ENCODE measurements at places on chromosomes 1 and 21.

DNA sequence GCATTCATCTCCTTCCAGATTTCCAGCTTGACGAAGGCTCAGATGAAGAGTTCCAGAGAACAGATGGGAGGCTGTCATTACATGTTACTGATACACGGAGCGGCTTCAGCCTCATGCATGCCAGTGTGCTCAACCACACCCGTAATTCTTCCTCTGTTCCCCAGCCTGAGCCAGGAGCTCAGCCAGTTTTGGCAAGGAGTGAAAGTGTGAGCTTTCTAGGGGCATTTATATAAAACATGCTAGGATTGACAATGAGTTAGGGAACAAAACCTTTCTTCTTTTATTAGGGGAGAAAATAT, 290.4 kb upstream of the PLXNA2 start:
- no peak for DNase-seq

DNA sequence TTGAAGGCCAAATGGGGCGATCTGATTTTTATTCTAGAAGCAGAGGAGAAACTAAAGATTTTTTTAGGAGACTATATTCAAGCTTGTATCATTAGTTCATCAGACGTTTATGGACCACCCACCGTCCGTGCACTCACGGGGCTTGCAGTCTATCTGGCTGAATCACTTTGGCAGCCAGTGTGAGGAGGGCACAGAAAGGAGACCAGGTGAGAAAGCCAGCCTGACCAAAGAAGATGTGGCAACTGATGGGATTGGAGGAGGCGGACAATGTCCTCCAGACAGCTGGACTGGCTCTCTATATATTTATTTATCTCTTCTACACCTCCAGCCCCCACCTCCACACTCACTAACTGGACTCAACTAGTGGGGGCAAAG, 822 bp upstream of the ELOVL1 start:
- DNase-seq, result peak; percentile 6

GRCh38 chr1:33656467-33657005, 184.1 kb downstream of the ZSCAN20 start:
- DNase-seq, result no peak

- DNase-seq, result no peak
Measured at GRCh38 chr1:89911191-89911991, 83.5 kb upstream of the ZNF326 start.

DNA sequence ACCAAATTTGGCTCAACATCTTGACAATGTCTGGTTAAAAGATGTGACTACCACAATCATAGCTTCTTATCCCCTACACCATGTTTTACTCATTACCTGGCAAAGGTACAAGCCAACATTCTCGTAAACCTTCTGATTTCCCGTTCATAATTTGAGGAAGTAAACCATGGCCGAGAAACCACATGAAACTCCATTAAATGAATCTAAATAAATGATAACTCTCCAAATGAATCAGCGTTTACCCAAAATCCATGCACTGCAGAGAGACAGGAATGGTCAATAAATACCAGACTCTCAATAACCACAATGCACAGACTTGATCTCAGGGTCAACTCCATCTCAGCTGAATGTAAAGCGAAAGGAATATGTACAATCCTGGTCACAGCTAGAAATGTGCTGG, 125.2 kb downstream of the TYW3 start:
- no peak for DNase-seq

- DNase-seq, result no peak
Measured at GRCh38 chr1:19189270-19189669, 20.8 kb downstream of the UBR4 start.

DNA sequence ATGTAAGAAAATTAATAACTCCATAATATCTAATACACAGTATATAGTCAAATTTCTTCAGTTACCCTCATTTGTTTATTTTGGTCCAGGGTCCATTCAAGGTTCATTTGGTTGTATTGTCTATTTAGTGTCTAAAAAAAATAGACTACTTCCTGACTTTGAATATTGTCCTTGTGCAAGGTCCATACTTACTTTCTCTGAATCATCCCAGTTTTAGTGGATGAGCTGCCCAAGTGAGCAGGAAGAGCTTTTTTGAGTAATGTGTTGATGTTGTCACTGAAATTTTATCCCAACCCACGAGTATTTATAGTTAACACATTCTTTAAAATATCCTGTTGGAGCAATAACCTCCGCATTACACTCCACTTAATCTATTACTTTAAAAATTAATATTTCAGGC, 45.6 kb upstream of the FASLG start:
- no peak for DNase-seq

DNA sequence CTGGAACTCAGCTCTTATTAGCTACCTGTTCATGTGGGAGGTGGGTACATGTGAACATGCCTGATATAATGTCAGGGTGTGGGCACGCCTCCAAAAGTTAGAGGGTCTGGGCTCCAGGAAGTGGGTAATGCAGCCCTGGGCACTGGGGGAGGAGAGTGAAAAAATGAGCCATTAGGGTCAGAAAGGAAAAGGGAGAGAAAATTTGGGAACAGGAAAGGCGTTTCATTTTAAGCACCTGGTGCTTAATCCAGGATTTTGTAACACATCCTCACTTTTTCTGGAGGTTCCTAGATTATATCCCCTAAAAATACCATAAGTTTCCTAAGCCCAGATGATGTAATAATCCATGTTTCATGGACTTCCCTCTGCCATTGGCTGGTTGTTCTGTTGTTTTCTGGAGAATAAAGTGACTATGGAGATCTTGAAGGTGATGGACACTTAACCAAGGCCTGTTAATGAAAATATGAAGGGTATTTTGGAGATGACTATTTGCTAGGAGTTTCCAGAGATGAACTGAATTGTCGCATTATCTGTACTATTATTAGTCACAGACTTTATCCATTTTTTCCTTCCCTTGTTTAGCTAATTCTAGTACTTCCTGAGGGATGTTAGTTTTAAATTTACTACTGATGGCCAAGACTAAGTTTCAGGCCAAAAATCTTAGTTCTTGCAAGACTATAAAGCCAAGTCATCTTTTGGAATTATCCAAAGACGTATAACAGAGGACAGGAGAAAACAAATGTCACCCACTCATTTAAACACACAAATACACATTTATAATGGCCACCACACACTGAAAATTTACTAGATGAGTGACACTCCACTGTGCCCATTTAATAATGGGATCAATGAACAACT, 24.4 kb upstream of the TARBP1 start:
- no peak for DNase-seq

DNA sequence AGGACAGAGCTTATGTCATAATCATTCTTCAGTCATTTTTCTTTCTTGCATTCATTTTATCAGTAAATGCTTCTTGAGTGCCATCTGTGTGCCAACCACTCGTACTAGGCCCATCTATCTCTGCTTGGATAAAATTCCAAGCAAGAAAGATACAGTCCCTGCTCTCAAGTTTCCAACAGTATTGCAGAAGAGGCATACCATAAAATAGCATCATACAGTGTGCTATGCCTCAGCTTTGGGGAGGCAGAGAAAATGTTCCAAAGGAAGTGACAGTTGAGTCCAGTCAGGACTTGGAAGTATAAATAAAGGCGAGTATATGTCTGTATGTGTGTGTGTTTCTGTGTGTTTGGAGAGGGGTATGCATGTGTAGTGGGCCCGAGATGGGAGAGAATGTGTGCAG, 113.4 kb upstream of the HOOK1 start:
- no peak for DNase-seq

DNA sequence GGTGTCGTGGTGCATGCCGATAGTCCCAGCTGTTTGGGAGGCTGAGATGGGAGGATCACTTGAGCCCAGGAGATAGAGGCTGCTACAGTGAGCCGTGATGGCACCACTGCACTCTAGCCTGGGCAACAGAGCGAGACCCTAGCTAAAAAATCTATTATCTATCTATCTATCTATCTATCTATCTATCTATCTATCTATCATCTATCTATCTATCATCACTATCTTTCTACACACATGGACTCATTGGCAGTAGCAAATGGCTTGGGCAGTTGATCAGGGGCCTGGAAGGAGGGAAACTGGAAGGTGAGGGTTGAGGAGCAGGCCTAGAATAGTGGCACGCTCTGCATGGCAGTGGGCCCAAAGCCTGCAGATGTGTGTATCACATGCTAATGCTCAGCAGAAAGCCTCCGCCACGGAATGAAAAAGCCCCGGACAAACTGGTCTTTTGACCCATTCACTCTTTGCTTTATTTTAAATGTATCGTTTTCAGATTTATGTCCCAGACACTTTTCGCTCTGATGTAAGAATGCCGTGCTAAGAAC, 7.3 kb upstream of the HUNK start:
- no peak for DNase-seq

GRCh38 chr1:15430787-15431570, 7.3 kb upstream of the CTRC start:
- DNase-seq, result peak; percentile 80

GRCh38 chr1:11648732-11649158, 5.5 kb downstream of the FBXO2 start:
- peak; percentile 58 for DNase-seq

GRCh38 chr1:6257541-6258069, 3.3 kb downstream of the GPR153 start:
- no peak for DNase-seq

- DNase-seq, result no peak
Measured at GRCh38 chr1:102853701-102854187, 254.6 kb downstream of the COL11A1 start.

DNA sequence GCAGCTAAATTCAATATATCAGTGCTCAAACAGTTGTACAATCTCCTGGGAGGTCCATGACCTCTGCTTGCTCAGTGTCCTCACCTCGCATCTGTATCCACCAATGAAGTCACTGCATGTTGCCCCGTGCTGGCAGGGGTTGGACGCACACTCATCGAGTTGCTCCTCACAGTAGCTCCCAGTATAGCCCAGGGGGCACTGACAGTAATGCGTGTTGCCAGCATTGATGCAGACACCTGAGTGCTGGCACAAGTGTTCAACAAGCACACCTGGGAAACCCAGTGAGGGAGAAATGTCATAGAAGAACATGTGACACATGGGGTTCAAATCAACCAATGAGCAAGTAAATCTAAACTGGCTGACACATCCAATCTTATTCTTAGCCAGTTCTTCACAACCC, 40.9 kb upstream of the ADAM30 start:
- no peak for DNase-seq

DNA sequence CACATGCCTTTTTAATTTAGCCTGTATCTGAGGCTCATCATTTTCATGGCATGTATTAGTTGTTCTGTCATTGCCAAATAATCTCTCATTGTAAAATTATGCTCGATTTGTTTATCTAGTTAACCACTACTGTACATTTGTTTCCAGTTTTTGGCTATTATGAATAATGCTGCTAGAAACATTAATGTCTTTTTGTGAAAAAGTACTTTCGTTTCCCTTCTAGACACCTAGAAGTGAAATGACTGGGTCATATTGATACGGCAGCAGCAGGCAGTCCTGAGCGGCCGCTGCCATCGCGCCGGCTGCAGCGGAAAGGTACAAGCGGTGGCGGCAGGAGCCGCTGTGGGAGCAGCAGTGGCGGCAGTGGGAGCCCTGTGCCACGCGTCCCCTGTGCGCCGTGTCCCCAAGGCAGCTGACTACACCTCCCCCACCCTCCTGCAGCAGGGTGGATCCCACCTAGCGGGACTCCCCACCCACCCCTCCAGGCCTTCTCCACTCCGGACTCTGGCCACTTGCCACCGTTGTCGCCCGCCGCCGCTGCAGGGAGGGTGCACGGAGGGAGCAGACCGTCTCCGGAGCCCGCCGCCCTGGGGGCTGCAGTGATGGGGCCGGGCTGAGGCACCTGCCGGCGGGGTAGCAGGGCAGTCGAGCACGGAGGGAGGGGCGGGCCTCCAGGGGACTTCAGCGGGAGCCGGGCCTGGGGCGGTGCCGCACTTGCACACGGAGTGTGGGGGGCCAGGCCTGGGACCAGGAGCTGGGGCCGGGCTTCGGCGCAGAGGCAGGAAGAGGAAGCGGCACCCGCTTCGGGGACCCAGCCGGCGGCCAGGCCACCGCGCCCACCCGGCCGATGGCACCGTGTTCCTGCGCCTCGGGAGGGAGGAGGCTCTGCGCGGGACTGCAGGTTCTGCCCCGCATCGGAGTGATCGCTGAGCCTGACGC, 66.8 kb upstream of the RGS7 start:
- no peak for DNase-seq

- no peak for DNase-seq
Measured at GRCh38 chr1:222165629-222166028, 382.3 kb downstream of the HHIPL2 start.

All from CD4-positive, alpha-beta T cell treated with Interleukin-6 for 4 hours (primary cell).